ENCODE measurements at places on chromosomes 4 and X.
A peak's percentile ranks its signal among the peaks of the same experiment; 100 is the strongest.

DNA sequence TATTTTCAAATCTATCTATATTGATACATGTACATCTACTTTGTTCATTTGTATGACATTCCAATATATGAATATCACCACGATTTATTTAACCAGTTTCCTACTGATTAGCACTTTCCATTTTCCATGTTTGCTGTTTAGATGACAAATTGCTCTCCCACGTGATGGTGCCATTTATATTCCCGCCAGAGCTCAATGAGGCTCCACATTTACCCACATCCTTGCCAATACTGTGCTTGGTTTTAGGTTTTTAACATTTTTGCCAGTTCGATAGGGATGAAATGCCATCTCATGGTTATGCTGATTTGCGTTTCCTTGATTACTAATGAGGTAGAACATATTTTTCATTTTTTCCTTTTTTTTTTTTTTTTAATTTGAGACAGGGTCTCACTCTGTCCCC, 86.7 kb upstream of the TRIM2 start:
- DNase-seq = no peak

DNA sequence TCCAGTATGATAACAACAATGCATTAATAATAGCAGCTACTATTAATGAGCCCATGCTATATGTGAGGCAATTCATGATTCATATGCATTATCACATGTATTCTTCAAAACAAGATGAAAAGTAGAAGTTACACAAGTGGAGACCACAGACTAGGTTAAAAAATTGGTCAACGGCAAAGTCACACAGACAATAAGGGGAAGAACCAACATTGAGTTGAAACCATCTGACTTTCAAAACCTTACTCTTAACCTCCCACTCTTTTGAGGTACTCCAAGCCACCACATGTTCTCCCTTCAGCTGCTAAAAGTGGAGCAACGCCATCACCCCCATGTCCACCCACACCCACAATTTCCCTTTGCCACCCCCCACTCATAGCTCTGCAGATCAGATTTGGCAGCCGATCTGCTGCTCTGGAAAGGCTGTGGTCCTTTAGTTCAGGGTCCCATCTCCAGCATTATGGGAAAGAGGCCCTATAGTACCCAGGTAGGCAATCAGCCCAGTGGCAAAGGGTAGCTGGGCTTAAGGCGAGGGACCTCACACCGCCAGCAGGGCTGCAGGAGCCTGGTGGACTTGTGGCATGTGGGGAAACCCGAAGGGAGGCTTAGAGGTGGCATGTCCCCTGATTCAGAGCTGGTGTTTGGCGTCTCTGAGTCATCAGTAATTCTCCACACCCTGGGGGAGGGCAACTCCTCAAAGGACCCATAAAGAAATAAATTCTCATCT, 33.5 kb upstream of the CYBB start:
- DNase-seq = peak; percentile 8

DNA sequence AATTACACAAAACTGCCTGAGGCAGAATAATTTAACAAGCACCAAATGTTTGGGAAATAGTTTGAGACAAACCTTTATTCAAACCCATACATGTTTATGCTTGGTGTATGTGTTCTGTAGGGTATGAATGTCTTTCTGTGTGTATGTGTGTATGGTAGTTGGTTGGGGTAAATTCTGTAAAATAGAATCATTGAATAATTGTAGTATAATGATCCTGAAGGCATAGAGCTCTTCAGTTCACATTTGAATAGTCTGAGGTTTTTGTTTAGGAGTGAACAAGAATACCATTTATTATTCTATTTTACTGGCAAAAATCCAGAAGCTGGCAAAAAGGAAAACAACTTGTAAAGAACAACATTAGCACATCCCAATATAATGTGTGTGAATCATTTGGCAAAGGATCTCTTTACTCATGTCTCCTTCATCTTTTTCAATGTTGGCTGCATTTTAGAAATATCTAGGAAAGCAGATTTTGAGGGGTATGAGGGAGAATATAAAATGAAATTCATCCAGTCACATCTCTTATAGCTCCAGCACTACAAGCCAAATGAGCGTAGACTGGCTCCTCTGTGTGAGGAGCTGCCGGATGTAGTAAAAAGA, 360.0 kb downstream of the CHIC1 start:
- peak; percentile 7 for DNase-seq

- DNase-seq = no peak
Measured at GRCh38 chr4:13313856-13314255, 170.3 kb downstream of the RAB28 start.

GRCh38 chrX:53438174-53438831, 4.1 kb upstream of the HSD17B10 start:
- DNase-seq = no peak

DNA sequence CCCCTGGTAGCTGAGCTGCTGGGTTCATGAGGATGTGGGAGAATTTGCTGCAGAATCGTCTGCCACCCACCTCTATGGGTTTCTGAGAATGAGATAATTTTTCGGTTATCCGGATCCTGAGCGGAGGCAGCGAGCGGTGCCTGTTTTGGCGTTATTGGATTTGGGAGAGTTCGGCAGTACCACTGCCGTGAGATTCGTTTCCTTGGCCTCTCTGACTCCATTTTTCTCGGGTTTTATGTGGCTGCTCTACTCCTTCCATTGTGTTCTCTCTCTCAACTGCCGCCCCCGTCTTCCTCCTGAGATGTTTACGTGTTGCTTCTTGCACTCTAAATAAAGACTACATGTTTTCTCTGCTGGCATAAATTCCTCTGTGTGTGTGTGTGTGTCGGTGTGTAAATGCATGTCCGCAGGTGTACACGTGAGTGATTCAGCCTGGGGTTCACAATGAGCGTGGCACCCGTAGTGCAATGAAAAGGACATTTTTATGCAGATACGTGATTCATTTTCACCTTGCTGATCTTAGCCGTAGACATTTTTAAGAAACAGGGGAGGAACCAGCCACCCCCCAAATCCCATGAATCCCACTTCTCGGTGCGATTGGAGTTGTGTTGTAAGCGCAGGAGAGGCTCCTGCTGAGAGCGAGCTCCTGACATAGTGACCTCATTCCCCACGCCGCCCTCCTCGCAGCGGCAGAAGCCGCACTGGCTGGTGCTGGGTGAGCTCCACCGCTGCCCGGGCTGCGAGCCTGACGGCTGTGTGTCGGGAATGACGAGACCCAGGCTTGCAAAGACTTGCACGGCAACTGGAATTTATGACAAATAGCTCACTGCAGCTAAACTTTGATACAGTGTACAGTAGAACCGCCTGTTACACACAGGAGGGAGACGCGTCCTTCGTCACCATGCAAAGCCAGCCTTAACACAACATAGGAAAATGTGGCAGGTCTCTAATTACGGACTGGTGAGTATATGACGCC, 82.2 kb downstream of the STOX2 start:
- DNase-seq = peak; percentile 59

DNA sequence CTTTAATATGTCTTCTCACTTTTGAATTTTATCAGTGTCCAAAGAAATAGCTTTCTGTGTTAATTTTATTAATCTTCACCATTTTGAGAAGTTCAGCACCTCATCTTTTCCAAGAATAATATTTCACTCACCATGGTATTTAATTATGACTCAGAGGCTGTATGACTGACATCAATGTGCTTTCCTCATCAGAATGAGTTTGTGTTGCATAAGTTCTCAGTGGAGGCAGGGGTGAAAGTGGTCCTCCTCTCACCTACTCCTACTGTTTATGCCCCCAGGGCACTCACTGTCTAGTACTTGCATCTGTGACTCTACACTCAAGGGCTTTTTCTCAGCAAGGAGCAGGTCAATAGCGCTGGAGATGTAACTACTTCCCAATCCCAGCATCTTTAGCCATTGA, 905.3 kb upstream of the INTU start:
- DNase-seq = peak; percentile 13

- no peak for DNase-seq
Measured at GRCh38 chr4:15976456-15977447, 13.8 kb upstream of the FGFBP2 start.

- no peak for DNase-seq
Measured at GRCh38 chrX:33178690-33179089, 32.7 kb downstream of the DMD start.

DNA sequence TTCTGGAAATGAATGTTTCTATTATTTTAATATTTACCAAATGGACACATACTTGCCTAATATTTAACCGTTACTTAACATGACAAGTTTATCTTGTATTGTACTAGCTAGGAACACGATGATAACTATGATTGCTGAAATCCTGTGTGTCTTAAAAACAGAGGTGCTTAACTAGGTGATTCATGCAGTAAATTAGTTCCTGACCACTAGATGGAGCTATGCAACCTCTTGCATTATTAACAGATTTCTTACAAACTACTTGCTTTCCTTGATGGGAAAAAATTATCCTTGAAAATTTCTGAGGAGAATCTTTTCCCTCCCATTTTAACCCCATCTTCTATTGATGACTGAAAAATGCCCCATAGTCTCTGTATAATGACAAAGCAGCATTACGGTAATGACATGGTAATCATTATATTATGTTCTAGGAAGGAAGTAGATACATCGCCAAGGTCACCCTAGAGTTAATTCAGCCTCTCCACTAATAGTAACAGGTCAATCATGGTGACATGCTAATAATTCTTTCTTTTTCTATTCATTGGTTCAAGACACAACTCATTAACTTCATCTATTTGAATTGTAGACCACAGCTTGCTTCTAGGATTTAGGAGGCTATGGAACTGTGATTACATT, 844.2 kb downstream of the RAPGEF2 start:
- peak; percentile 70 for DNase-seq

- DNase-seq = no peak
Measured at GRCh38 chrX:71618303-71618721, at the start of gene CXCR3. CXCR3 (minus strand) TSS chrX:71618511; CDS start chrX:71618449, 62 bp downstream.

DNA sequence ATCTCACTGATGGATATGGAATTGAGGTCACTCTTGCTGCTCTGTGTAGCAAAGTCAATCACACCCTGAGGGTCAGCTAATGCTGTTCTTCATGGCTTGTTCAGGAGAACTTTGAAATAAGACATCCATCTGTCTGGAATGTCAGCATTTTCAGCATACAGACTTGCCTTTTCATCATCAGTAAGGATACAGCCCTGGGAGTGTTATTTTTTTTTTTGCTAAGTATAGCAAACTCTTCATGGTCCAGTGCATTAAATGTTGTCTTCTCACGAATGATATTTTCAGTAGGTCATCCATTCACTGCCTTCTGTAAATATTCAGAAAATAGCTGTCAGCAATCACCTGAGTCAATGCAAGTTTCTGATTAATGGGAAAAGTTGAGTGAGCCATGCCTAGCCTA, 268.8 kb upstream of the SMIM31 start:
- DNase-seq = no peak

DNA sequence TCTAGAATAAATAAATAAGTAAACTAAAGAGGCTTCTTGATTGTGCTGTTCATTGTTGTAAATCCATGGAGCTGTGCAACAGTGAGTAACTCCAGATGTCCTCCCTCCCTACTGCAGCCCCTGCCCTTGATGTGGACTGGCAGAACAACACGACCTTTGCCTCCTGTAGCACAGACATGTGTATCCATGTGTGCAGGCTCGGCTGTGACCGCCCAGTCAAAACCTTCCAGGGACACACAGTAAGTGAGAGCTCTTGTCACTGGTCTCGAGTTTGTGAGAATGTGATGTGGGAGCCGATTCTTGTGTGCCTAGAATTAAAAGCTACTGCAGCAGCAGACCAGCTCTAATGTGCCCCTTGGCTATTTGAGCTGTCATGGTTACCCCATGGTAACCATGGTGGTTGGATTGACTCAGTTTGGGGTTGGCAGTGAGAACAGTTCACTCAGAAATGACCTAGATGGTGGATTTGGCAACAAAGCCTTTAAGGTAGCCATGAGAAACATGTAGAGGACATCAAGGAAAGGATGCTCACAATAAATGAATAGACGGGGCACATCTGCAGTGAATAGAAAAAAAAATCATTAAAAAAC, 60.7 kb downstream of the GPR143 start:
- no peak for DNase-seq

GRCh38 chr4:177229331-177229730, 80.3 kb upstream of the NEIL3 start:
- peak; percentile 30 for DNase-seq

Measured in ELR (cell line).